ENCODE measurements at places on chromosomes 4 and X. TPM values are rescaled to one million over a fixed set of nuclear protein-coding genes. Genes with fewer than 3 reads are reported as not detected.

MAB21L2 gene
- not detected for polyA plus RNA-seq

PABPC1L2A gene
- polyA plus RNA-seq: not detected

TMEM47 gene
- not detected for polyA plus RNA-seq

PCSK1N gene
- polyA plus RNA-seq: not detected

HTN3 gene
- not detected for polyA plus RNA-seq

PCYT1B gene
- 0.15 TPM for polyA plus RNA-seq

All from CD14-positive monocyte (primary cell).